A549 treated with dexamethasone at 1 μM for 4 hours (cell line): ENCODE measurements at places on chromosomes 2 and 18. TPM values are rescaled to one million over a fixed set of nuclear protein-coding genes. Genes with fewer than 3 reads are reported as not detected.

The MEP1B gene
- 0.05 to 0.09 TPM (median 0.08 TPM) in 3 of 5 replicates, not detected in the others for total RNA-seq

The EMILIN2 gene
- total RNA-seq: 9.5 to 13.7 TPM (median 12.1 TPM) in 5 replicates

The TMEM169 gene
- 0.33 to 0.58 TPM (median 0.43 TPM) in 5 replicates for total RNA-seq

The FOXI3 gene
- 0.03 to 0.05 TPM (median 0.04 TPM) in 3 of 5 replicates, not detected in the others for total RNA-seq

The MAP3K19 gene
- total RNA-seq: not detected in 5 replicates

The ALK gene
- total RNA-seq: 0.02 to 0.04 TPM in 2 of 5 replicates, not detected in the others

The POTEF gene
- total RNA-seq: not detected in 5 replicates

The HAAO gene
- not detected in 5 replicates for total RNA-seq

The YPEL5 gene
- total RNA-seq: 50.2 to 64.4 TPM (median 53.9 TPM) in 5 replicates

The RAX gene
- not detected in 5 replicates for total RNA-seq

The CNGA3 gene
- total RNA-seq: 0.03 to 0.09 TPM (median 0.05 TPM) in 4 of 5 replicates, not detected in the other

The KCNE4 gene
- total RNA-seq: 0.32 to 0.90 TPM (median 0.46 TPM) in 5 replicates

The HYCC2 gene
- total RNA-seq: 3.0 to 7.4 TPM (median 5.4 TPM) in 5 replicates
